ENCODE measurements at places on chromosomes 16 and 17.

- DNase-seq: no peak
Observed at GRCh38 chr16:24273508-24274182, 17.5 kb downstream of the CACNG3 start.

DNA sequence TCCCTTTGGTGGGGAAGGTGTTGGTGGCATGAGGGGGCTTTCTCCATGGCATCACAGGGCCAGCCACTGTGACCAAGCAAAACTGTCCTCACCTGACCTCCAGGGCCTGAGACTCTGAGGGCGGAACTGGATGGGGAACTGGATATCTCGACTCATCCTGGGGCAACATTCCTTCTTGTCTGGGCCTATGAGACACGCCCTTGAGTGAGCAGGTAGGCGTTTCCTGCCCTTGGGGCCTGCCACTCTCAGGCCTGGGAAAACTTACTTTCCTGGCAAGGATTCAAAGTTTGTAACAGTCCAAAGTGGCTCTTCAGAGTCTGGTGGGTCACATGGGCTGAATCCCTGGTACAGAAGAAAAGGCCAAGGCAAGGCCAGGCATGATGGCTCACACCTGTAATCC is 9.6 kb downstream of the MT1X start:
- DNase-seq: no peak

DNA sequence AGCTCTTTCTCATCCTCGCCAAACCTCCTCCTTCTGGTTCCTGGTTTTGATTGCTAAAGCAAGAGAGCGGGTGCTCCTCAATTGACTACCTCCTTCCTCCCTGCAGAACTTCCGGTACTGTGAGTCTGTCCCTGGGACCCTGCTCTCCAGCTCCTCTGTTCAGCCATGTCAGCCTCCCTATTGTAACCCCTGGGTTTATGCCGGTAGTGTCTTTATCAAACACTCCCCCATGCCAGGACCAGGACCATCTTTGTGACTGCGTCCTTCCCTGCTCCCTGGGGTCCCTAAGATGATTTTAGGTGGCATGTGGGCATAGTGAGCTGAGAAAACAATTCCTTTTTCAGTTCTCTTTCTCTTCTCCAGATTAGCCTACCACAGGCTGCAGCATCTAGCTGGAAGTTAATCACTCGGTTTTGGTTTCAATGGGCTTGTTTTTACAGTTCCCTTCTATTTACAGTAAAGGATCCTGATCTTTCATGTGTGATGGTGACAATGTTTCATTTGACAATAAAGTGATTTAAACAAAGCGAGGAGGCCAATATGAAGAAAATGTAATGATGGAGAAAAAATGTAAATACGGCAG is 27.7 kb upstream of the IL21R start:
- no peak for DNase-seq

GRCh38 chr16:56929639-56930038 is 2.3 kb upstream of the HERPUD1 start:
- DNase-seq: no peak

- DNase-seq: no peak
Observed at GRCh38 chr17:48539177-48539576, 5.7 kb downstream of the HOXB2 start.

DNA sequence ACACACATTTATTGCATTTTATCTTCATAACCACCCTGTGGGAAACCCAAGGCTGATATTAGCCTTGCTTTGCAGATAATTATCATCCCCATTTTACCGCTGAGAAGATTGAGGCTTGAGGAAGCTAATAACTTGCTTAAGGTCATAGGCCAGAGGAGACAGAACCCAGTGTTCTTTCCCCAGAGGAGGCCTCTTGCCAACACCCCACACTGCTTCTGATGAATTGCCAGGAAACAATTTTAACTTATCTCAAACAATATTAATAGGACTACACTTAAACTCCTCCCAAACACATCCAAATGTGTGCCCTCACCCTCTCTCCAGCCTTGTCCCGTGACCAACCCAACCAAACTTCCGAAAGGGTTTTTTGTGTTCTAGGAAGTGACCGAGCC is 2.1 kb upstream of the SPG7 start:
- no peak for DNase-seq

- no peak for DNase-seq
Observed at GRCh38 chr17:81338274-81339190, 43.4 kb upstream of the SLC38A10 start.

DNA sequence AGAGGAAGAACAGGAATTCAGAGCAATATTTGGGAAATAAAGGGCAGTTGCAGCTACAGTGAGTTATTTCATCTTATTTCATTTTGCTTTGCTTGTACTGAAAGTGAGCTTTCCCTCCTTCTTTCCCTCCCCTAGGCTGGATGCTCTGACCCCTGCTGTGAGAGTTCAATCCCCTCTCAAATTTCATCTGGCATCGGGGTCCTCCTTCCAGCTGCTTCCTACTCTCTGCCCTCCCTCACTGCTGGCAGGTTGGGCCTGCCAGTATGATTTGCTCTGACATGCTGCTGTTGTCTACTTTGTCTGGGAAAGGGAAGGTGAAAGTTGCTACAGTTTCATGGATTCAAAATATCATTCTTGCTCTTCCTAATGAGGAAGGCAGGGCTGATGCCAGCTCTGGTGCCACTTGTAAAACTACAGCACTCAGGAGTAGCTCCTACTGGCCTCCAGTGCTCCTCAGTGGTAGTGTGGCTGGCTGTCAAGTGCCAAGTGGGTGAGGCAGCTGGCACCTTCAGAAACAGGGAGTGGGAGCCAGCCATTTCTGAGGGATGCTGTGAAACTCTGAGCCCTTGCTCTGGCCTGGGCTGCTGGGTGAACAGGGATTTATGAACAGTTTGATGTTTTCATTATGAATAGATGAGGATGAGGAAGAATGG is 408.6 kb downstream of the HAPSTR1 start:
- no peak for DNase-seq

DNA sequence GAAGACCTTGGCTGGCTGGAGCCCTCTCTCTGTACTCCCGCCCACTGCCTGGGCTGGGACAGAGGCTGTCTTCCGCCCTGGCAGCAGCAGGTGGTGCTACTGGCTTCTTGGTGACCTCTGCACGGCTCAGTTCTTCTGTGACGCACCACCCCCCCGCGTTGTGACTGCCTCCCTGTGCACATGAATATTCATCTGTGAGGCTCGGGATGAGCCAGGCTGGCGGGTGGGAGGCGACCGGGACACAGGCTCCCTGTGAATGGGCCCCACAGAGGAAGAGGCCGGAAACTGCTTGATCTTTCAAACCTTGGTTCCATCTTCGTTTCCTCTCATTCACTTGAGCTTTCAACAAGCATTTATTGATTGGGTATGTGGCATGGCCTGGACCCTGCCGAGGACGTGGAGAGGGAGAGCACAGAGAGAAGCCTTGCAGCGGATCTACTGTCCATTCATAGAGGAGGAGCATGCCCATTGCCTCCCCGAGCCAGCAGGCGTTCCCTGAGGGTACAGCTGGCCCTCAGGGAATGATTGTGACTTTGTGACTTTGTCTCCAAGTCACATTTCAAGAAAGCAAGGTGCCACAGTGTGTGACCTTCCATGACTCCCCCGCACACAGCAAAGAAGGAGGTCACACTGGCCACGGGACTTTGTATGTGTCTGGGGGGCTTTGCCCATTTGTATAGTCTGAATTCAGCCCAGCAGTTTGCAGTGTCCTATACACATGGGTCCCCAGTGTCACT is 45.0 kb downstream of the B9D1 start:
- DNase-seq: peak; percentile 89

GRCh38 chr17:33049781-33050414 is 58.3 kb downstream of the SPACA3 start:
- no peak for DNase-seq

DNA sequence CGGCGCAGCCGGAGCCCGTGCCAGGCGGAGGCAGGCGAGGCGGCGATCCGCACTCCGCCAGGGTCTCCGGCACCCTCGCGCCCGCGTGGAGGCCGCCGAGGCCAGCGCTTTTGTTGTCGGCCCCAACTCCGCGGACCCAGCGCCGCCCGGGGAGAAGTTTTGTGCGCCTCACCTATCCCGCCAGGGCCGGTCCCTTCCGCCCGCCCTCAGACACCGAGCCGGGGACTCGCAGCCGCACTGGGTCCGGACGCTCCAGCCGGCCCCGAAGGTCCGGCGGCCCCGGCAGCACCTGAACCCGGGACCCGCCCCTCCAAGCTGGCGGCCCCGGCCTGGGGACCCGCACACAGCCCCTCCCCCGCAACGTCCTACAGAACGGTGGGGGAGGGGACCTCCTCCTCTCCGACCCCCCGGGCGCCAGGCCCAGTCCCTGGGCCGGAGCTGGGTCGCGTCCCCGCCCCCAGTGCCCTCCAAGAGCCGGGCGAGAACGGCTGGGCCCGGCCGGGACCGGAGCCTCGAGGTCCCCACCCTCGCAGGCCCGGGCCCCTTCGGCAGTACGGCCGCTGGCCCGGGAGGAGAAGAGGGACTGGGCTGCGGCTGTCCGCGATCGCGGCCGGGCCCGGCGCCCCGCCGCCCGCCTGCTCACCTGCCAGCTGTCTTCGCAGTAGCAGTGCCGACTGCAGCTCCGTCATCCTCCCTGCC is 698 bp downstream of the UBE2G1 start:
- DNase-seq: peak; percentile 71

- DNase-seq: peak; percentile 48
Observed at GRCh38 chr16:901715-902601, 68.8 kb downstream of the LMF1 start.

DNA sequence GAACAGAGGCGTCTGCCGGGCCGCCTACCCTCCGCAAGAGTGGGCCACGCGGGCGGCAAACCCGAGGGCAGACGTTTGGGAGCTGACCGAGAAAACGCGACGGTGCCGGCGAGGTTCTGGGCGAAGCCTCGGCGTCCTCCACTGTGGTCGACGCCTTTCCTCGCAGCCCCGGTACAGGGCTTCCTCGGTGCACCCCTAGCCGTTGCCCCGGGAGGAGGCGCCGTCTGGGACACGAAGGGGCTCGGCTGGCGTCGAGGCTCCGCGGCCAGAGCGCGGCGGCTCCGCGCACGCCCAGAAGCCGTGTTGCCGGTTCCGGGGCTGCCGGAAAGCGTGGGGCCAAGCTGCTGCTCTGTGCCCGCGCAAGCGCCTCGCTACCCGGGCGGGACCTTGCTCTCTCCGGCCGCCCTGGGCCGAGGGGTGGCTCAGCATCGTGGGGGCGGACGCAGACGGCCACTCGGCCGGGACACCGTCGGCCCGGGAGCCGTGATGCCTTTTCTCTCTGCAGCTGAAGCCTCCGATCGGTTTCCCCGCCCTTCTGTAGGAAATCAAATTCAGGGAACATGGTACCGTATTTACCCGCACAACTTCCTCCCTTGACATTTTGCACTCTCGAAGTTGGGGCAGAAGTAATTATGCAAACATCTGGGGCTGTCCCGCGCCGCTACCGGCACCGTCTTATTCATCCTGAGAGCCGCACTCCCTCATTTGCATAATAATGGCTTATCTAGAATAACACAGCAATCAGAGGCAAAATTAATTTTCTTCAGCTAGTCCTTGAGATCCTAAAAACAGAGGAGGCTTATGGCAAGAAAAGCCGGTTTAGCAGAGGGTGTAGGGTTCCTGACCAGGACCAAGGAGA is 7.3 kb upstream of the CBX8 start:
- no peak for DNase-seq

- DNase-seq: no peak
Observed at GRCh38 chr17:32880671-32881453, 3.9 kb upstream of the MYO1D start.

GRCh38 chr16:4968879-4969483 is 10.9 kb downstream of the SEC14L5 start:
- DNase-seq: no peak

GRCh38 chr16:3952737-3953131 is 72.2 kb upstream of the CREBBP start:
- DNase-seq: peak; percentile 92

DNA sequence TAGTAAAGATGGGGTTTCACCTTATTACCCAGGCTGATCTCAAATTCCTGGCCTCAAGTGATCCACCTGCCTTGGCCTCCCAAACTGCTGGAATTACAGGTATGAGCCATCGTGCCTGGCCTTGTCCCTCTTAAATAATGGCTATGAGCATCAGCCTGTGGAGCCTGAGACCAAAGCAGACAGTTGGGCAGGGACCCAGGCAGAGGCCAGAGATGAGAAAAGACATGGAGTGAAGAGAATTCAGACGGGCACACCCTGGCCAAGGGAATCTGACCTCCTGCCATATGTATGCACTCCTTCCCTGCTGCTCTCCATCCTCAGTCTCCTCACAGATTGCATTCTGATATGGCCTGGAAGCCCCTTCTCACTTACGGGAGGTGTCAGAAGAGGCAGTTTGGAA is 98.4 kb upstream of the DNAH9 start:
- DNase-seq: no peak

DNA sequence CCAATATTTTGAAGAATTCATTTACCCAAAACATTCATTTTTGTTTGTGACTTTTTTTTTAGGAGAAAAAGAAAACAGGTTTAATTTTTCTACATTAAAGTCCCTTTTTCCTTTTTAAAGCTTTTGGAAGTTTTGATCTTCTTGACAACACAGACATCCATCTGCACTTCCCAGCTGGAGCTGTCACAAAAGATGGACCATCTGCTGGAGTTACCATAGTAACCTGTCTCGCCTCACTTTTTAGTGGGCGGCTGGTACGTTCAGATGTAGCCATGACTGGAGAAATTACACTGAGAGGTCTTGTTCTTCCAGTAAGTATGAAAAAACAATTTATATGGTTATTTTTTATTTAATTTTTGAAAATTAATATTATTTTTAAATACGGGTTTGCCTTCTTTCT is 37.2 kb downstream of the SIAH1 start:
- DNase-seq: no peak

DNA sequence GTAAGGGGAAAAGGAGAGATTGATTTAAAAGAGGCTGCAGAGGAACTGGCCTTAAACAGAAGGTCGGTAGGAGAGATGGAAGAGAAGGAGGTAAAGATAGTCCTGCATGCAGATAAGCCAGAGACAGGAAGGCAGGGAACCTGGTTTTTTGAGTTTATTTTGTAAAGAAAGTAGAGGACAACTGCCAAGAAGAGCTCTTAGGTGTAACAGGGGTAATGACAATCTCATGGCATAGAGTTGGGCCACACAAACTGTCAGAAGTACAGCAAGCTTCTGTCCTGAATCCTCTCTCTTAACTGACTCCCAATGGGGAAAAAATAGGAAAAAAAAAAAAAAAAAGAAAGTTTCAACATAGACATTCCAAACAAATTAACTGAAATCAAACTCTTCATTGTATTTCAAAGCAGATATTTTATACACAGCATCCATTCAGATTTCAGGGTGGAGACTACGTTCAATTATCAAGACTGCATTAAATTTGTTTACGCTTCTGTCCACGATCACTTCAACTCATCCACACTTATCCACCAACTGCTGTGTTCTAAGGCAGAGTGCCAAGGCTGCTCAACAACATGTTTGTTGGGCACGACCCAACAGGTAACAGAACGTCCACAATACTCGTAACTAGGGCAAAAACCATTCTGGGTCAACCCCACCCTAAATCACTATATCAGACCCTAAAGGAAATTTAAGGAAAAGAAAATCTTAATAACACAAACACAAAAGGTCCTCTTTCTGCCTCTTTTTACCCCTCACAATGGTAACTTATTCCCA is 34.9 kb downstream of the USP31 start:
- no peak for DNase-seq

- DNase-seq: no peak
Observed at GRCh38 chr16:78638371-78638770, 538.9 kb downstream of the WWOX start.
